Astrocyte (in vitro differentiated cells and primary cell): ENCODE measurements at places on chromosomes 12 and 14. TPM values are rescaled to one million over a fixed set of nuclear protein-coding genes. Genes with fewer than 3 reads are reported as not detected.

DNA sequence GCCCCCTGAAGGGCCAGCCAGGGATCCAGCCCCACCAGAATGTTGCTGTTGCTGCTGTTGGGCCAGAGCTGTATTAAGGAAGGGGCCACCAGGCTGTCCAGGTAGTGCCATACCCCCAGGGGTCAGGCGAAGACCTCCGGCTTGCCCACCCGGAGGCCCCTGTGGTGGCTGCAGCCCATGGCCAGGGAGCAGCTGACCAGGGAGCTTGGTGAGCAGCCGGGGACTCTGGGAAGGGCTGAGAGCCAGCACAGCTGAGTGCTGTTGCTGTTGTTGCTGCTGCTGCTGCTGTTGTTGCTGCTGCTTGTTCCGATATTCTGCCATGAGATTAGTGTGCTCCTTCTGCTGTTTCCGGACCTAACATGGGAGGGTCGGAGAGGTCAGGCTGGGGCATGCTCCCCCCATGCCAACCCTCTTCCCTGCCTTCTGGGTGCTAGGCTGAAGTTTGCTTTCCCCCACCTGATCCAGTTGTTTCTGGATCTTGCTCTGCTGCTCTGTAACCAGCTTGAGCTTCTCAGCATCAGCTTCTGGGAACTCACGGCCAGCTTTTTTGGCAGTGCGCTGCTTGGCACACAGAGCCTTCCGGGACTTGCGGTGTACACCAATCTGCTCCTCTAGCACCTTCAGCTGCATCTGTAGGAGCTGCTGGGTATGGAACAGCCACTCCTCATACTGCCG lies 15.2 kb upstream of the PRKAG1 start:
- no peak for DNase-seq

The CCDC177 gene
- not detected in 2 replicates for total RNA-seq

DNA sequence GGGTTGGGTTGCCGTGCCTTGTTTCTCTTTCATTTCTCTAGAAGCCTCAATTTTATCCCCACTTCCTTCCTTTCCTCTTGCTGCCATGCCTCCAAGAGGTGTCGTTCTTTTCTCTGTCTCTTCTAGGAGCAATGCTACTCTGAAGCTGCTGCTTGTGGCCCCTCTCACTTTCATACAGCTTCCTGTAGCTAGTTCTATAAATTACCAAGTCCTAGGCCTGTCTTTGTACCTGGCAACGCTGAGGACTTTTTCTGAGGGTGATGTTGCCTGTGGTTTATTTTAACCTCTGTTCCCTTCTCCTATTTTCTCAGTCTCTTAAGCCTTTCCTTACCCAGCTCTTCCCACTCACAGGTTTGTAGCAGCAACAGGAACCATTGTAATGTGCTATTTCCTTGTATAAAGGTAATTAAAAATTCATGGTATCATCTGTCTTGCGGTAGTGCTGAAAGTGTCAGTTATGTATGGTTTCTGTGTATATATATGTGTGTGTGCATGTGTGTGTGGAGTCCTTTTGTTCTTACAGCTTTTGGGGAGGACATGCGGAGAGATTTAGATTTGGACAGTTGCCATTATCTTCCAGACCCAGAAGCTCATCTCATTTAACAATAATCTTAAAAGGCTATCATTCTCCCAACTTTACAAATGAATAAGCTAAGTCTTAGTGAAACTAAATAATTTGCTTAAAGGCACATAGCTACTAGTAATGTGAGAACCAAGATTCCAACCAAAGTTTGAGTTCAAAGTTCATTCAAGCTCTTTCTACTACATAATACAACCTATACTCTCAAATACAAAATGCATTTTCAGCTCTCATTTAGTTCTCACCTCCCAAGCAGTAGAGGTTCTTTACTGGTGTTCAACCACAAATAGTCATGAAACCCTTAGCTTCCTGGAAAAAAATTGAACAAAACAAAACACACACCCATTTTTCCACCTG lies 43.8 kb downstream of the DDHD1 start:
- DNase-seq = no peak

DNA sequence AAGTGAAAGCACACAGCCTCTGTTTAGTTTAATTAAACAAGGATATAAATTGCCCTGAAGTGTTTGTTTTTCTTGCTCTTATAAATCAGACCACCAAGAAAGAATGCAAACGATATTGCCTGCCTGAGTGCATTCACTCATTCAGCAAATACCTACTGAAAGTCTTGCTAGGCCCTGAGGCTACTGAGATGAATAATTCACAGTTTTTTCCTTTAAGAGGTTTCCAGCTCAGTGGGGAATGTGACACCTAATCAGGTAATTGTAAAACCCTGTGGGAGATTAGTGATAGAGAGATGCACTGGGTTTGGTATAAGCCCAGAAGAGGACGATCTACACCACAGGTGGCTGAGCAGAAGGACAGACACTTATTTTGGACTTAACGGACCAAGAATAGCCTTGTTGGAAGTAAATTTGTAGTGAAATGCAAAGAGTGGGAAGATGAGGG lies 151.4 kb downstream of the SLC35F4 start:
- no peak for DNase-seq

DNA sequence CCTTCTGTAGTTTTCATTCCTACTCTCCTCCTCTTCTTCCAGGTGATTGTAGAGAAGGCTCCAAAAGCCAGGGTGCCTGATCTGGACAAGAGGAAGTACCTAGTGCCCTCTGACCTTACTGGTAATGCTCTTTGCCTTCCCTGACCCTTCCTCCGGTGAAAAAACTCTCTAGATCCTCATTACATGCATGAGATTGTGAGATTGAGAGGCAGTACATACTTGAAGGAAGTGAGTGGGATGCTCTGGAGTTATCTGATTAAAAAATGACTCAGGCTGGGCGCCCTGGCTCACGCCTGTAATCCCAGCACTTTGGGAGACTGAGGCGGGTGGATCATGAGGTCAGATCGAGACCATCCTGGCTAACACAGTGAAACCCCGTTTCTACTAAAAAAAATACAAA lies 5.3 kb downstream of the GABARAPL1 start:
- no peak for DNase-seq

GRCh38 chr12:89344043-89344861 lies 8.0 kb downstream of the DUSP6 start:
- no peak for DNase-seq

The OR4E1 gene
- not detected in 2 replicates for total RNA-seq

GRCh38 chr12:7498809-7499208 lies 4.8 kb downstream of the CD163 start:
- peak; percentile 39 for DNase-seq

DNA sequence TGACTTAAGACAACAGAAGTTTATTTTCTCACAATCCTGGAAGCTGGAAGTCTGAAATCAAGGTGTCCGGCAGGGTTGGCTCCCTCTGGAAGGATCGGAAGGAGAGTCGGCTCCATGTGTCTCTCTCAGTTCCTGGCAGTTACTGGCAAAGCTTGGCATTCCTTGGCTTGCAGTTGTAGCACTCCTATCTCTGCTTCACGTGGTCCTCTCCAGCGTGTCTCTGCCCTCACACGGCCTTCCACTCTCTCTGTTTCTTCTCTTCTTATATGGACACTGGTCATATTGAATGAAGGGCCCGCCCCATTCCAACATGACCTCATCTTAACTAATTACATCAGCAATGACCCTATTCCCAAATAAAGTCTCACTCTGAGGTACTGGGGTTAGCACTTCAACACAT lies 60.1 kb upstream of the TUNAR start:
- DNase-seq = no peak

GRCh38 chr12:70197345-70197744 lies 45.9 kb upstream of the CNOT2 start:
- no peak for DNase-seq

DNA sequence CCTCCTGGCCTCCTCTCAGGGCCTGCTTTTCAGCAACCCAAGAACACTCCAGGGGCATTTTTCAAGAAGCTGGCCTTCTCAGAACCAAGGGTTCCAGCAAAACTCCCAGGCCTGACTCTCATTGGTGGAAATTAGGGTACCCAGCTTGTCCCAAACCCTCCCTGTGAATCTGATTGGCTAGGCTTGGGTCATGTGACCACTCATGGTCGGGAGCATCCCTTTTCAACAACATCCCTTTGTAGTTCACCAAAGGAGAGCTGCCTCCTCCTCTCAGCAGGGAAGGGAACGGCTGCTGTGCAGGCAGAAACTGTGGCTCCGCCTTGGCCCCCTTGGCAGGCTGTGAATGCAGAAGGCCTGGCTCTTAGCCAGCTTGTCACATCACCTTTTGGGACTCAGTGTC lies 94.5 kb downstream of the AACS start:
- no peak for DNase-seq

The HNF1A gene
- not detected in 2 replicates for total RNA-seq

The SYNDIG1L gene
- total RNA-seq = not detected in 2 replicates

DNA sequence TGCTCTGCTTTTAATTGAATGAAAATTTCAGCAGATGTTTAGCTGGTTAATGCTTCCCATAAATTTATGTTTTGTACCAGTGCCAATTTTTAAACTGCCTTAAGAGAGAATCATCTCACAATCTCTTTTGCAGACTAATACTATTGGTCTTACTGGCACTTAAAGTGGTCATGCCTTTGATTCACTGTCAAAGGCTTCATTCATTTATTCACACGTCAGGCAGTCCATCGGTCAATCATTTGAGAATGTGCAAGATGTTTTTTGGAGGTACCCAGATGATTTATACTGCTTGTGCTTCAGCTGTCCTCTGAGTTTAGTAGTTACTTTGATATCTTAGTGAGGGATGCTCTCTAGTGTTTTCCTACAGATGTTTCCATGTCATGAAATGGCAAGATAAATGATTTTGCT lies 83.4 kb downstream of the NAV3 start:
- DNase-seq = no peak

The ESYT1 gene
- total RNA-seq = 138 and 142 TPM in 2 replicates

GRCh38 chr12:74539765-74540526 lies 2.3 kb downstream of the ATXN7L3B start:
- no peak for DNase-seq

DNA sequence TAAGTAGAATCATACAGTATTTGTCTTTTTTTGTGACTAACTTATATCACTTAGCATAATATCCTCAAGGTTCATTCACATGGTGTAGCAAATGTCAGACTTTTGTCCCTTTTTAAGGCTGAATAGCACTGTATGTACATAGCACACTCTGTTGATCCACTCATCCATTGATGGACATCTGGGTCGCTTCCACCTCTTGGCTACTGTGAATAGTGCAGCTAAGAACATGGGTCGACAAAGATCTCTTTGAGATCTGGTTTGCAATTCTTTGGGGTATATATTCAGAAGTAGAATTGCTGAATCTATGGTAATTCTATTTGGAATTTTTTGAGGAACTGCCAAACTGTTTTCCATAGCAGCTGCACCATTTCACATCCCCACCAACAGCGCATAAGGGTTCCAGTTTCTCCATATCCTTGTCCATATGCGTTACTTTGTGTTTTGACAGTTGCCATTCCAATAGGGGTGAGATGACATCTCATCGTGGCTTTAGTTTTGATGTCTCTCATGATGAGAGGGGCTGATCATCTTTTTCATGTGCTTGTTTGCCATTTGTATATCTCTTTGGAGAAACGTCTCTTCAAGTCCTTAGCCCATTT lies 73.9 kb downstream of the GLRX5 start:
- no peak for DNase-seq

The ABHD12B gene
- not detected in 2 replicates for total RNA-seq

- DNase-seq = no peak
These were observed 60.6 kb downstream of the DAAM1 start for GRCh38 chr14:59249029-59249428.

The WIF1 gene
- total RNA-seq = 0.26 TPM in 1 of 2 replicates, not detected in the other

The SLCO1A2 gene
- 0.05 and 0.32 TPM in 2 replicates for total RNA-seq

GRCh38 chr12:4191642-4192041 lies 81.9 kb upstream of the CCND2 start:
- DNase-seq = no peak

DNA sequence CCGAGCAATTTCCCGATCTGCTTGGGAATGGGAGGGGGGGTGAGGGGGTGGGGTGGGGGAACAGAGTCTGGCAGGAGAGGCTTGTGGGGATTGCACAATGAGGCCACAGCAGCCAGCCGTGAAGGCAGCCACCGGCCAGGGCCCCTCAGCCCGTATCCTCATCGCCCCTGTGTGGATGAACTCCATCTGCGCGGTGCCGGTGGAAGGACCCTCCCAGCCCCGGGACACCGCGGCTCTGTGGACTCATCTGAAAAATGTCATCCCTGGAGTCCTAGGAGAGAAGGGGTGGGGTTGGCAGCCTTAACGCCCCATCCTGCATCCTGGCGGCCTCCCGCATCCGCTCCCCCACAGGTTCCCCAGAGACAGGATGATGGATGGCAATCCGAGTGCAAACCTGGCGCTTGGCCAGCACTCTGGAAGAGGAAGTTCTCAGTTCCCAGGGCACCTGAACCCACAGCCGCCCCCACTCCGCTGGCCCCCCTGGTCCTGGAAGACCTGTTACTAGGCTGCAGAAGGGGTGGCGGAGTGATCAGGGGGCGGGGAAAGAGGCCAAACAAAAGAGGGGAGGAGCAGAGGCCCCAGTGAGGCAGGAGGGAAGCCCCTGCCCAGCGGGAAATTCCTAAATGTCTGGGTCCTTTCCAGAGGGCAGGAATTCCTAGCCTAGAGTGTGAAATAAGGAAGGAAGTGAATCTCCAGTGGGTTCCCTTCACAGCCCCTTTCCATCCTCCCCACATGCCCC lies 1.2 kb upstream of the TNFAIP2 start:
- peak; percentile 66 for DNase-seq

- DNase-seq = no peak
These were observed 24.5 kb downstream of the SNX6 start for GRCh38 chr14:34605461-34605860.

- DNase-seq = no peak
These were observed 126.0 kb upstream of the COCH start for GRCh38 chr14:30748343-30748742.

The GPR65 gene
- 0.50 and 0.54 TPM in 2 replicates for total RNA-seq

DNA sequence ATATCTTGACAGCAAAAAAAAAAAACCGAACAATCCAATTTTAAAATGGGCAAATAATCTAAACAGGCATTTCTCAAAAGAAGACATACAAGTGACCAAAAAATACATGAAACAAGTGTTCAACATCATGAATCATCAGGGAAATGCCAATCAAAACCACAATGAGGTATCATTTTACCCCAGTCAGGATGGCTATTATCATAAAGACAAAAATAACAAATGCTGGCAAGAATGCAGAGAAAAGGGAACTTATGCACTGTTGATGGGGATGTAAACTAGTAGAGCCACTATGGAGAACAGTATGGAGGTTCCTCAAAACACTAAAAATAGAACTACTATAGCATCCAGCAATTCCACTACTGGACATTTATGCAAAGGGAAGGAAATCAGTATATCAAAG lies 448.2 kb downstream of the RGS6 start:
- DNase-seq = no peak

The FBXO34 gene
- total RNA-seq = 21.1 and 23.4 TPM in 2 replicates

DNA sequence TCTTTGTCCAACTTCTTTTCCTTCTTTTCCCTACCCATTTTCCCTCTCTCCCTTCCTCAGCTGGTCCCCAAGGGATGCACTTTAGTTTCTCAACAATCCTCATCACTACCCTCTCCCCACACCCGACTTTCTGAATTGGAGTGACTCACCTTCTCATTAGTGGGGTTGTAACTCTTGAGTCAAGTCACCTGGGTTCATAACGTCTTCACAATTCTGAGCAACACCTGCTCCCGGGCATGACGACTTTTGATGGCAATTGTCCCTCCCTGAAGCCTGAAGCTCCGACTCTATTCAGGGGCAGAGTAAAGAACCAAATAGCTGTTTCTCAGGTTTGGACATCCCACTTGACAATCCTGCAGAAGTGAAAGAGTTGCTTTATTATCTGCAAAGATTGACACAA lies 82.7 kb upstream of the OTX2 start:
- no peak for DNase-seq

- no peak for DNase-seq
These were observed 18.3 kb downstream of the DYRK4 start for GRCh38 chr12:4580281-4580688.
